ENCODE measurements at places on chromosomes 1 and 21. TPM values are rescaled to one million over a fixed set of nuclear protein-coding genes. Genes with fewer than 3 reads are reported as not detected.
A peak's percentile ranks its signal among the peaks of the same experiment; 100 is the strongest.

- DNase-seq = peak; percentile 79
These were observed 5.2 kb upstream of the VSIG8 start for GRCh38 chr1:159867664-159868026.

GRCh38 chr1:199218533-199218932 lies 579.7 kb downstream of the PTPRC start:
- DNase-seq = no peak

PLPPR4 gene
- total RNA-seq = 0.90 TPM

GRCh38 chr1:89724369-89725010 lies 91.6 kb downstream of the LRRC8C start:
- no peak for DNase-seq

OR2T11 gene
- total RNA-seq = not detected

ANKRD34A gene
- total RNA-seq = 0.52 TPM

- DNase-seq = no peak
These were observed 141.6 kb upstream of the KLHDC7A start for GRCh38 chr1:18339161-18339560.

DNA sequence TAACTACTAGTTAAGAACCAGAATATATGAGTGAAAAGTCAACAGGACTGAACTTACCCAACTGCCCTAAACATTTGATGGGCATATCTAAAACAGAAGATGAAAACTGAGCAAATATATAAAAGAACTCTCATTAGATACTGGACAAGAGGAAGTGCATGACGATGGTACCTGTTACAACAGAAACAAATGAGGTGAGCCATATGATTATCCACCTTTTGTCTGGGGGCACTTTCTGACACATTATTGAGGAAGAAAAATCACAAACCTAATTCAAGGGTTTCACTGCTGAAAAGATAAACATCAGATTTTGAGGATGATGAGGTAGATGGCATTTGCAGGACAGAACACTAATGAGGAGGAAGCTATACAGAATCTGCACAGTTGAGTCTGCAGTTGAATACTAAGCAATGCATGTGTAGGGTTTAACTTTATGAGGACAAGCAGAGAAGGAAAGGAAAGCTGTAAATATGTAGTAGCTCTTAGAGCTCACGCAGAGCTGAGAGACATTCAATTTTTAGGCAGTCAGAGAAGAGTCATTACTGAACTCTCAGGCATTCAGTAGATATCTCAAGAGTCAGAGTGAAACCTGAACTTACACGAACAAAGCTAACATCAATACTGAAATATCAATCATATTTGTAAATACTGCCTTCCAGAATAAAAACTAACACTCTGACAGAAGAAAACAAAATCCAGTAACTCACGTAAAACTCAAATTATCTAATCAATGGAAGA lies 262.1 kb downstream of the AKT3 start:
- DNase-seq = no peak

DNA sequence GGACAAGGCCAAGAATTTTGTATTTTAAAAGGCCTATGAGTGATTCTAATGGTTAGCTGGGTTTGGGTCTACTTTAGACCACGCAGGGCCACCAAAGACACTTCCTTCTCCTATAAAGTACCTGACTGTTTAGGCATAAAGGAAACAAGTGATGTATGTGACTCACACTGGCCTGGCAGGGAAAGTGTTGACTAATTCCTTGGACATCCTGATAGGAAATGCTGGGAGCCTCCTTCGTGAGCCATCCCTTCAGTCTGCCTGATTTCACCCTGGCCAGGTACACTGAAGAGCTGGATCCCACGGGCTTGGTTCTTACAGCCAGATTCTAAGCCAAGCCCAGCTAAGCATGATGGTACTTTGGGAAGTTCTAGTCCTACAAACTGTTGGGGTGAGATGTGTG lies 100.5 kb upstream of the HMGB4 start:
- DNase-seq = no peak

EXTL1 gene
- total RNA-seq = 0.38 TPM

GRCh38 chr1:1779691-1780597 lies 1.7 kb upstream of the NADK start:
- peak; percentile 84 for DNase-seq

SLC5A9 gene
- total RNA-seq = 6.4 TPM

FAM151A gene
- not detected for total RNA-seq

SIK1 gene
- 5.9 TPM for total RNA-seq

SELL gene
- total RNA-seq = not detected

GRCh38 chr1:102970496-102971078 lies 137.7 kb downstream of the COL11A1 start:
- DNase-seq = peak; percentile 30

RHD gene
- 0.30 TPM for total RNA-seq

SAMD11 gene
- total RNA-seq = 14.8 TPM

GRCh38 chr1:212630158-212630900 lies 21.8 kb downstream of the ATF3 start:
- peak; percentile 88 for DNase-seq

BTG2 gene
- total RNA-seq = 7.2 TPM

GRCh38 chr1:198529414-198529813 lies 11.1 kb downstream of the ATP6V1G3 start:
- no peak for DNase-seq

GRCh38 chr1:59366346-59366745 lies 69.5 kb downstream of the FGGY start:
- no peak for DNase-seq

GRCh38 chr1:154962156-154962749 lies 671 bp upstream of the PYGO2 start:
- DNase-seq = peak; percentile 82

IL12RB2 gene
- 1.4 TPM for total RNA-seq

- DNase-seq = no peak
These were observed 361.1 kb upstream of the CHRM3 start for GRCh38 chr1:239025223-239025622.

DNA sequence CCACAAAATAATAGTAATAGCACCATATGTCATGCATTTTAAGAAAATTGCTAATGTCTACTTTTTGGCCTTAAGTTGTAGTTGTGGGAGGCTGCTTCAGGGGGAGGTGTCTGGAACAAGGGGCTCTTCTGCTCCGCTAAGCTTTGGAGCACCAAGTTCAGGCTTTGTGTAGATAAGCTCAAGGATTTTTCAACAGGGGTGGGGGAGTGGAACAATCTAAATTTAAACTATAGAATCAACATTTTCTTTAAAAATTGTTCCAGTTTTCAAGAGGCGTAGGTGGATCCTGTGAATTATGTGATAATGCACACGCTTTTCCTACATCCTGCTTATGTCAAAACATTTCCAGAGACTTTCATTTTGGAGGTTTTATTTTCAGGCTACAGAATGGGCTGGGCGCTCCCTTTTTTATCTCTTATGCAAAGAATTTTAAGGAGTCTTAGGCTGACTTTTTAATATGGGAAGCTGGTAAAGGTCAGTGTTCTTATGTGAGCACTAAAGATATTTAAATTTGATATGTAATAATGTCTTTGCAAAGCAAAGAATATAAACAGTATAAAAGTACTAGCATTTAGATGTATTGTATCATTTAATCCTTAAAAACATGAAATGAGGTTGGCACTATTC lies 9.9 kb downstream of the ATP1A1 start:
- DNase-seq = no peak

RNF223 gene
- not detected for total RNA-seq

DNA sequence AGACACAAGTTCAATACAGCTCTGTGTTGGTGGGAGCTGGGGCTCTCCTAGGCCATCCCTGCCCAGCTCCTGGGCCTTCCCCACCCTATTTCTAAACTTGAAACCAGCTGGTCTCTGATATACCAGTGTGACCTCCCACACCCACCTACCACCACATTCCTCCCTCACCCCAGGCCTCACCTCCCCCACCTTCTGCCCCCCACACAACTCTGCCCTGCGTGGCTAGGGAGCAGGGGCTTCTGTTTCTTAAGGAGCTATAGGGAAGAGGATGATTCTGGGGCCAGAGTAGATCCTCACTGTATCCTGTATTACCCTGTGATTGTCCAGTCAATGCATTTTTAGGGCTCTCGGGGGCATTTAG lies 16.5 kb downstream of the NES start:
- DNase-seq = peak; percentile 61

DNA sequence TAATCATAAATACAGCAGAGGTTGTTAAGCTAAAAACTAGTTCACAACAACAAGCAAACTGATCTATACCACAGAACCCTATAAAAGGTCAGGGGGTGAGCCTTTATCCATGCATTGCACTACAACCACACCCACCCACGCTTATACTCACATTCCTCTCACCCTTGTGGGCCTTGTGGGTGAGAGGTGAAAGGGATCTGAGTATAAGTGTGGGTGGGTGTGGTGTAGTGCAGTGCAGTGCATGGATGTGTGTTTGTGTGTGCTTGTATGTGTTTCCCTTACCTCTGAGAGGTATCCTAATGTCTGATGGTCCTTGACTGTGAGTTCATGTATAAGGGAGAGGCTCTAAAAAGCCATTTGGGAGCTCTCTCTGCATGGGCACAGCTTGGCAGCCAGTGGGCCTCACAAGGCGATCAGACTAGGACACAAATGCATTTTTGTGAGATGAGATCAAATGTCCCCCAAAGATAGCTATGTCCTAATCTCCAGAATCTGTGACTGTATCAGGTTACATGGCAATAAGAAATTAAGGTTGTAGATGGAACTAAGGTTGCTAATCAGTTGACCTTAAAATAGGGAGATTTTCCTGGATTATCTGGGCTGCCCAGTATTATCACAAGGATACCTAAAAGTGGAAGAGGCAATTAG lies 95.5 kb upstream of the DPT start:
- DNase-seq = no peak

C1orf53 gene
- 0.48 TPM for total RNA-seq

- no peak for DNase-seq
These were observed 61.9 kb downstream of the COLGALT2 start for GRCh38 chr1:183975651-183976050.

GRCh38 chr21:39669976-39670661 lies 57.4 kb downstream of the B3GALT5 start:
- no peak for DNase-seq

PCBP3 gene
- 8.0 TPM for total RNA-seq

DNA sequence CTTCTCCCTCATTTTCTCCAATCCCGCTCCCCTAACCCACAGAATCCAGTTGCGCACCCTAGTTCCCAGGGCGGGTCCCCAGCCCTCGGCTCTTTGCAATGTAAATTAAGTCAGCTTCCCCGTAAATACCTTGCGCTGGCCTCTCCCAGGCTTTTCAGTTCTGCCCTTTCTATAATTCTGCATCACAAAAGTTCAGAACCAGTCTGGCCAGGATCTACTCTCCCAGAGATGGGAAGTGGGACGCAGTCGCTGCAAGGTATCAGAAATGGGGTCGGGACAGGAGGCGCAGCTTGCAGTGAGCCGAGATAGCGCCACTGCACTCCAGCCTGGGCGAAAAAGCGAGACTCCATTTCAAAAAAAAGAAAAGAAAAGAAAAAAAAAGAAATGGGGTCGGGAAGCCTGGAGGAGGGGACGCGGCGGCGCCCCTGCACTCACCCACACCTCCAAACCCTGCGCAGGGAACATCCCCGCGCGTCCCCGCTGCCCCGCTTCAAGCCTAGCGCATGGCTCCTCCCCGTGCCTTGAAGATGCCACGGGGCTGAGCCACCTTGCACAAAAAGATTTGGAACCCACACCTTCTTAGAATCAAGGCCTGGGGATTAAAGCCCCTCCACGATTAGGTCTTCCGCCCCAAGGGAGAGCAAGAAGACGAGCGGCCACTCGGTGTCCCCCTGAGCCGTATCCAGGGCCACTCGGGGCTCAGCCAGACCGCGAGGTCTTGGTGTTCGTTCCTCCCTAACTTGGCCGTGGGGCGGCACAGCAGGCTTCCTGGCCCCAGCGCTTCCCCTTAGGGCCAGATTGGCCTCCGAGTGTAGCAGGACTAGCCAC lies 27.2 kb upstream of the ITLN2 start:
- DNase-seq = peak; percentile 72

MYOG gene
- not detected for total RNA-seq

C1orf210 gene
- 2.0 TPM for total RNA-seq

DNA sequence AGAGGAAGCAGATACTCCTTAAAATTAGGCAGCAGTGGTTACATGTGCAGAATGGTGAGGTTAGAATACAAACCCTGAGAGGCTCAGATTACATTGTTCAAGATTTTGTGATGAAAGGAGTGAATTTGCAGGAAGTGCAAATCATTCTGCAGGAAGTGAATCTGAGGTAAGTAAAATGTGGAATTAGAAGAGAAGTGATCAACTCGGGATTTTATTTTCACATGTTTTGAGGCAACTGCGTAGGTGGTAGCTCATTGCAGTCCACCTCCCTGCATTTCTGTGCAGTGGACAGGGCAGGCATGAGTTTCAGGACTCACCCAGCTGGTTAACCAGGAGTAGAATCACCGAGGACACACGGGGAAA lies 2.1 kb upstream of the PLA2G2C start:
- no peak for DNase-seq

UTS2 gene
- 0.35 TPM for total RNA-seq

AGL gene
- 10.9 TPM for total RNA-seq

DNA sequence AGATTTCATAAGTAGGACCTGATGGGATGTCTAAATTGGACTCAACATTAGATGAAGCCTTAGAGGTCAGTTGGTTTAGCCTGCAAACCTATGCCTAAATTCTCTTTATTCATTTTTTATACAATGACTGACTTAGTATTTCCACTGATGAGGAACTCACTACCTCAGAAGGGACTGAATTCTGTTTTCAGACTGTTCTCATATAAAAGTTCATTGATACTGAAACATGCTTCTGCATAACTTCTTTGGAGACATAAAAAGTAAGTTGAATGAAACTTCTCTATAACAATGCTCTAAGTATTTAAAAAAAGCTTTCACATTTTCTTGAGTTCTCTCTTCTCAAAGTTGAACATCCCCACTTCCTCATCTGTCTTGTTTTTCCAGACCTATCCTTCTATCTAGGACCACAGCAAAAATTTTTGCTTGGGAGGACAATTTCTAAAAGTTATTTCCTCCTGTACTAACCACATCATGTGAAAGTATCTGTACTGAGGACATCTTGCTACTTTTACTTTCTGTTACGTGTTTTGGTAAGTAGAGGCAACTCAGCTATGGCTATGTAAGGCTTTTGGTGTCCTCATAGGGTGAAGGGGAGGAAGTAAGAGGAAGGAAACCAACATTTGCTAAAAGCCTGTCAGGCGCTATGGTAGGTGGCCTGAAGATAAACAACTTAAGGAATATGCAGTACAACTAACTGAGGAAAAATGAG lies 64.1 kb downstream of the USP24 start:
- DNase-seq = no peak

CFHR1 gene
- total RNA-seq = not detected

- no peak for DNase-seq
These were observed 156.9 kb downstream of the RUNX1 start for GRCh38 chr21:34892209-34892608.
